ENCODE measurements at places on chromosomes 2 and 18.

GRCh38 chr2:218285604-218286003 is 6.7 kb downstream of the TMBIM1 start:
- DNase-seq, result no peak

DNA sequence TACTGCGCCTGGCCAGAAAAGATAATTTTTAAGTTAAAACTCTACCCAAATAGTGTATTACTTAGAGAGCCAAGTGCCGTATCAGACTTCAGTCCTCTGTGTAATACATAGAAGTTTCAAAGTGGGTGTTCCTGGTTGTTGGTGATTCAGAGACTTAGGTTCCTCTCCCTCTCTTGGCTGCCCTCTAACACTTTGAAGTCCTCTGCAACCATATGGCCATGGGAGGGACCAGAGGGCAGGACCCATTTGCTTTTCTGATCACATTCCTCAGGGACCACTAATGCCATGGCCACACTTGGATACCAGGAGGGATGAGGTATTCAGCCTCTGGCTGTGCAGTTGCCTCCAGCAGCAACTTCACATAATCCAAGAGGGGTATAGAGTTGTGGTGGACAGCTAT is 131.5 kb downstream of the CAPN13 start:
- no peak for DNase-seq

DNA sequence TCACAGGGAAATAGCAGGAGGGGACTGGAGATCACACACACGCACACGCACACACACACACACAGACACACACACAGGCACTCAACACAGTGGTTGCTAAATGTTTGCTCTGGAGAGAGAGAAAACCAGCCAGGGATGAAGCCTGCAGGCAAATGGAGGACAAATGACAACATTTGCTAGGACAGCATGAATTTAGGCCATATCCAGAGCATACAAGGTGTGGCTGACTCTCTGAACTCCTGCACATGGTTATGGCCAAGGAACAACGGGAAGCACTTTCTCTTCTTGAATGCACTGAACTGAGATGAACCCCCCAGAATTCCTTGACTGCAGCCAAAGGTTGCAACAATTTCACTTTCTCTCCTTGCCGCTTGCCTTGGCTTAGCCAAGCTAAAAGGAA is 230.0 kb upstream of the RASGRP3 start:
- DNase-seq, result no peak

- no peak for DNase-seq
Measured at GRCh38 chr2:191573216-191573615, 104.7 kb upstream of the NABP1 start.

DNA sequence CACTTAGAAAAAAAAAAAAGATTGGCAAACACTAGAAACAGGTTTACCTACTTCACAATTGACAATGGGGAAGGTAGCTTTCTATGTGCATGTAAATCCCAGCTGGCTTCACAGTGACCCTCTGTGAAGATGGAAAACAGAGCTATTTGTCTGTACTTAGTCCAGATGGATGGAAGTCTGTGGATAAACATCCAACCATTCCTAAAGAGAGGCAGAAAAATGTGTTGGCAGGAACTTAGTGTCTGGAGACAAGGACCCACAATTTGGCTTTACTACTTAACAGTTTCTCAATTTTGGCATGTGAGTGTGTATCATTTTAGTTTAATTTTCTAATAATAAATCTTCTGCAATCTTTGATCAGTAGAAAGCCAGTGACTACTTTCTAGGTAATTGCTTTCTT is 154.4 kb downstream of the RAD51AP2 start:
- DNase-seq, result no peak

DNA sequence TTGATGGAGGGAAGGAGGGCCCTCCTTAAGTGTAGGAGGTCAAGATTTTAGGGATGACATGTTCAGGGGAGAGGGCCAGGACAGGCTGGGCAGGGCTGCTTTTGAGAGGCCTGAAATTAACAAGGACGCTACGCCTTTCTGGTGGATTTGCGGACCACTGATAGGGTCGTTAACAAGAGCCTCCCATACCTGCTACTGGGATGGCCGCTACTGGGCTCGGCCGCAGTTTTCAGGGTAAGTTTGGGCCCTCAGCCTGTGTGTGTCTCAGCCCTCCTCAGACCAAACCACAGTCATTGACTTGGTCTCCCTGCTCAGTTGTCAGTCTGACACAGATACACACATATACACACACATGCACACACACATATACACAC is 180.9 kb downstream of the SMAD2 start:
- no peak for DNase-seq

GRCh38 chr2:161975062-161975812 is 98.8 kb downstream of the DPP4 start:
- no peak for DNase-seq
